Inflammatory macrophage treated with lipopolysaccharide for 4 hours (primary cell): ENCODE measurements at places on chromosomes 1 and 21.

GRCh38 chr1:30043256-30043655 is 680.1 kb downstream of the MATN1 start:
- no peak for DNase-seq

- no peak for DNase-seq
Observed at GRCh38 chr1:175388285-175388684, 195.7 kb upstream of the KIAA0040 start.

DNA sequence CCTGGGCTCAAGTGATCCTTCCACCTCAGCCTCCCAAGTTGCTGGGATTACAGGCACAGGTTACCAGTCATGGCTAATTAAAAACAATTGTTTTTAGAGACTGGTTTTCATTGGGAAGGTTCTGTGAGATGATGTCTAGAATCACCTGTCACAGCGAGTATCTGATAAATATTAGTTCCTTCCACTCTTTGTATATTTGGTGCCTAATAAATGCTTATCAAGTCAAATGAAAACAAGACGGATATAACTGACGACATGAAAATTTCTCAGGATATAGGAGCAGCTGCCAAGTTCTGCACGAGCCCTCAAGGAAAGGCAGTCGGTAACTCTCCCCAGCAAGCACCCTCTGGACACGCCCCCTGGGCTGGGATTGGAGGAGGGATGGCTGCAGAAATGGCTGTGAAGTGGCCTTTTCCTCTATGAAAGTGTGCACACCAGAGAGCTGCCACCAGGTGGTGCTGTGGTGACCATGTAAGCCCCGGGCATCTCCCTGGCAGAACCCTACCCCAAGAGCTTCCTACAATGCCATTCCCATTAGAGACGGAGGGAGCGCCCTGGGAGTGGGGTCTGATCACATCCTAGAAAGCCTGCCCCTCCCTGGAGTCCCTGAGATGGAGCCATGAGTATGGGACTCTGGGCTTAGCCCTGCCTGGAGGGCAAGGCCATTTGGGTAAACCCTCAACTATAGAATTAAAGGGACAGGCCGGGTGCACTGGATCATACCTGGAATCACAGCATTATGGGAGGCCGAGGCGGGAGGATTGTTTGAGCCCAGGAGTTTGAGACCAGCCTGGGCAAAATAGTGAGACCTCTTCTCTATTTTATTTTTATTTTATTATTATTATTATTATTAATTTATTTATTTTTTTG is 50.9 kb downstream of the HTR6 start:
- DNase-seq, result peak; percentile 89

- no peak for DNase-seq
Observed at GRCh38 chr1:53267761-53268160, 29.4 kb upstream of the MAGOH start.

DNA sequence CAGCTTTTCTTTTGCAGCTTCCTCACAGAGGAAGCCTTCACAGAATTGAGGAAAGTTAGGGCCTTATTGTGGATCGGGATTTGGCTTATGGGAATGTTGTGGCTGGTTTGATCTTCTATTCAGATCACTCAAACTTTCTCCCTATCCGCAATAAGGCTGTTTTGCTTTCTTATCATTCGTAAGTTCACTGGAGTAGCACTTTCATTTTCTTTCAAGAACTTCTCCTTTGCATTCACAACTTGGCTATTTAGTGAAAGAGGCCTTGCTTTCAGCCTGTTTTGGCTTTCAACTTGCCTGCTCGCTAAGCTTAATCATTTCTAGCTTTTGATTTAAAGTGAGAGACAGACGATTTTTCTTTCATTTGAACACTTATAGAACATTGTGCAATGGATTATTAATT is 181.9 kb upstream of the B3GALT2 start:
- peak; percentile 49 for DNase-seq

- DNase-seq, result no peak
Observed at GRCh38 chr1:76562292-76562691, 305.0 kb upstream of the ST6GALNAC5 start.

GRCh38 chr1:200873116-200873670 is 412 bp downstream of the GPR25 start:
- DNase-seq, result no peak

DNA sequence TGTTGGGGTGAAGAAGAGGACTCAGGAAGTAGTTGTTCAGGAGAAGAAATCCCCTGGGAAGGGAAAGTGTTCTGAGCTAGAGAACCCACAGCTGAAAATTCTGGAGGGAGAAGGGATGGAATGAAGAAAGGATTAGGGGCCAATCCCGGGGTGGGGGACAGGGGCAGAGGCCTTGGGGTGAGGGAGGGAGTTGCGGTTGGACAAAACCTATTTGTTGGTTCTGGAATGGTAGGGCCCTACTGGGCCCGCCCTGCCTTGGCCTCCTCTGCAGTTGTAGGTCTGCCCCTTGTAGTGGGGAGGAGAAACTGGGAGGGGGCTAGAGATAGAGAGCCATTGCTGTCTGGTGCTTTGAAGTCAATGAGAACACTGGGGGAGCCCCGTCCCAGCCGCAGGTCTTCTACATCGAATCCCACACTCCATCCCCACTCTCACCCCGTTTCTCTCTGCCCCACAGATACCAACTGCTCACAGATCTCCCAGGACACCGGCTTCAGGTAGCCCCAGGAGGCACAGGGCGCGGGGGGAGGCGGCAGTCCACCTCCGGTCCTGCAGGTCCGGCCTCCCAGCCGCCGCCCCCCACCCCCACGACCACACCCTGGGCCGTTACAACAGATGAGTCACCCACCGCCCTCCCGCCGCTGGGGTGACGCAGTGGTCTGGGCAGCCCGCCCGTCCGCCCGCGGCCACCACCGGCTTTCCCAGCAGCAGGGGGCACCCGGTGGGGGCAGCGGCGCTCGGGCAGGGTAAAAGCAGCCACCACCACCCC is 1.1 kb downstream of the TAGLN2 start:
- DNase-seq, result peak; percentile 89

GRCh38 chr21:33149181-33149580 is 79.2 kb downstream of the OLIG1 start:
- DNase-seq, result no peak

GRCh38 chr1:232532901-232533300 is 97.0 kb downstream of the SIPA1L2 start:
- DNase-seq, result no peak

DNA sequence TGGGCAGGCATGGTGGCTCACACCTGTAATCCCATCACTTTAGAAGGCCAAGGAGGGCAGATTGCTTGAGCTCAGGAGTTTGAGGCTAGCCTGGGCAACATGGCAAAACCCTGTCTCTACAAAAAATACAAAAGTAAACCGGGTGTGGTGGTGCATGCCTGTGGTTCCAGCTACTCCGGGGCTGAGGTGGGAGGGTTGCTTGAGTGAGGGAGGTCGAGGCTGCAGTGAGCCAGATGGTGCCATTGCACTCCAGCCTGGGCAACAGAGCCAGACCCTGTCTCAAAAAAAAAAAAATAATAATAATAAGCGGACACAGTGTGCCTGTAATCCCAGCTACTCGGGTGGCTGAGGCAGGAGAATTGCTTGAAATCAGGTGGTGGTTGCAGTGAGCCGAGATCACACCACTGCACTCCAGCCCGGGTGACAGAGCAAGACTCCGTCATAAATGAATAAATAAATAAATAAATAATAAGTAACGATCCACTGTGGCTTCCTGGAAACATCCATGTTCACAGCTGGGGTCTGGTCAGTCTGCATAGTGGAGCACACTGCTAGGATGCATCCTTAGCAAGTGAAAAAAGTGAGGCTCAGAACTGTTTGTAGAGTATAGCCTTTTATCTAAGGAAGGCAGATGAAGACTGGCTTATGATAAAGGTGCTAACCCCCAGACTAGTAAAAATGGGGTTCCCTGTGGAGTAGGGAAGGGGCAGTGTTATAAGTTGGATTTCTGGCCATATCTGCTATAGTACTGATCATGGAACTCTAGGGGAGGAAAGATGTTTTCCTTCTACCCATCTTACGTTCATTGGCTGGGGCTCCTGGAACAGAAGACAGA is 15.7 kb downstream of the PKNOX1 start:
- DNase-seq, result no peak
